OCI-LY7 (cell line): ENCODE measurements at places on chromosomes 2 and 18. TPM values are rescaled to one million over a fixed set of nuclear protein-coding genes. Genes with fewer than 3 reads are reported as not detected.

The SERPINB7 gene
- not detected in 2 replicates for total RNA-seq

The CDH7 gene
- total RNA-seq = not detected in 2 replicates

The CROCC2 gene
- not detected in 2 replicates for total RNA-seq

The EPHA4 gene
- 0.23 TPM in 1 of 2 replicates, not detected in the other for total RNA-seq

The GRB14 gene
- total RNA-seq = not detected in 2 replicates

The RNF149 gene
- 16.5 and 17.9 TPM in 2 replicates for total RNA-seq

The FOXD4L1 gene
- 0.80 and 1.5 TPM in 2 replicates for total RNA-seq

The POMC gene
- not detected in 2 replicates for total RNA-seq

The GKN1 gene
- total RNA-seq = not detected in 2 replicates

The TEX51 gene
- total RNA-seq = not detected in 2 replicates

The NPHP1 gene
- 1.2 and 2.0 TPM in 2 replicates for total RNA-seq

The KCNG2 gene
- not detected in 2 replicates for total RNA-seq
